NCI-H146 (cell line): ENCODE measurements at places on chromosomes 1 and 21.

GRCh38 chr21:34180407-34180806 lies 107.0 kb downstream of the MRPS6 start:
- no peak for DNase-seq

GRCh38 chr1:244084763-244085162 lies 33.7 kb downstream of the ZBTB18 start:
- no peak for DNase-seq

GRCh38 chr1:169236880-169237279 lies 130.4 kb downstream of the ATP1B1 start:
- DNase-seq, result no peak

GRCh38 chr1:158153746-158154444 lies 26.8 kb upstream of the CD1D start:
- DNase-seq, result no peak

DNA sequence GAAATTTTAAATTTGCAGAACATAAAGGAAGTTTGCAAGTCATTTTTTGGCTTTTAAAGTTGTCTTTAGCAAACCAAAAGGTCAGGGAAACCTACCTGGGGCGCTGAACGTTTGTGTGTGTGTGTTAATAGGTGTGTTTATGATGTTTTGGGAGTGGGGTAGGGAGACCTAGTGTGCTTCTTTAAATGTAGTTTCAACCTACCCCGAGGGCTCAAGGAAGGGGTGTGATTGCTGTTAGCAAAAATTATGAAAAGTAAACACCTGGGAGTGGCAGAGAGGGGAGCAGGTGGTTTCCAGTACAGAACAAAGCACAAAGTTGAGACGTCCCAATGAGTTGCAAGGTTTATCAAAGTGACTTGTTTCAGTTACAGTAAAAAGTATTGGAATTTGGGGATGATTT lies 58.7 kb upstream of the WDR26 start:
- peak; percentile 62 for DNase-seq

DNA sequence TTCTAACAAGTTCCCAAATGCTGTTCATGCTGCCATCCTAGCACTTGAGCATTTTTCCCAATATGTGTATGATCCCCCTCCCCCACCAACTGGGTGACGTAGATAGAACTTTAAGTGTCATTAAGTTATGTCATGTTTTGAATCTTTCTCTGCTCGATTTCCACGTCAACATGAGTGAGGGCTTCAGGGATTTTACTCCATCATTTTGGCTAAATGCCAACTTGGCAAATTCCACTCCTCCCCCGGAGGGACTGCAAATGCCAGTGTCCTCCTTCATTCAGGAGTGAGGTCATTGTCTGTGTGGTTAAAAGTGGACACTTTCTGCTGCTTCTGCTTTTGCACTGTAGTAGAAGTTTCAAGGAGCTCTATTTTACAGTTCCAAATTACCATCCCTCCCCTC lies 201.7 kb downstream of the FGGY start:
- no peak for DNase-seq

GRCh38 chr1:27487966-27488884 lies 1.7 kb downstream of the WASF2 start:
- DNase-seq, result no peak

- DNase-seq, result no peak
Observed at GRCh38 chr1:110945626-110946025, 18.1 kb downstream of the LRIF1 start.

- no peak for DNase-seq
Observed at GRCh38 chr1:1327291-1327690, 2.7 kb downstream of the CPTP start.

- DNase-seq, result peak; percentile 73
Observed at GRCh38 chr1:232600424-232601258, 29.3 kb downstream of the SIPA1L2 start.

GRCh38 chr1:203652724-203653461 lies 26.3 kb downstream of the ATP2B4 start:
- no peak for DNase-seq

DNA sequence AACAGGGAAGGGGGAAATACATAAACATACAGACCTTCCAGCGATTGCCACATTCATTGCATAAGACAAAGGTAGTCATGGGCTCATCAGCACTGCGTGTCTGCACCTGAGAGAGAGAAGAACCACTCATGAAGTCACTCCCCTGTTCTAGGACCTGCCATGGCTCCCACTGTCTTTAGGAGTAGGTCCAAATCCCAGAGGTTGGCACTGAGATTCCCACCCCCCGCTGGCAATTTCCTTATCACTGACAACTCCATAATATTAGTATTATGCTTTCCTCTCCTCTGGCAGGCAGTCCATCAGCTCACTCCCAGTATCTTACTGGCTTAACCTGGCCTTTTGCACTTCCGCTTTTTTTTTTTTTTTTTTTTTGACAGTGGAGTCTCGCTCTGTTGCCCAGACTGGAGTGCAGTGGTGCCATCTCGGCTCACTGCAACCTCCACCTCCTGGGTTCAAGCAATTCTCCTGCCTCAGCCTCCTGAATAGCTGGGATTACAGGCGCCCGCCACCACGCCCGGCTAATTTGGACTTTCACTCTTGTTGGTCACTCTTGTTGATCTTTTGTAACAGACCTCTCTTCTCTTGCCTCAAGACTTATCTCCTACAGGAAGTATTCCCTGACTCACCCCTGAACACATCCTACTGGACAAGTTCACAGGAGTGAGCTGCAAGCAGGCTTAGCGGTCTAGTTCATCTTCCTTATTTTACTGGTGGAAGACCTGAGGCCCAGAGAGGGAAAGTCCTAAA lies 14.8 kb upstream of the ZNF436 start:
- no peak for DNase-seq

- DNase-seq, result no peak
Observed at GRCh38 chr1:156912861-156913808, 7.3 kb upstream of the LRRC71 start.

DNA sequence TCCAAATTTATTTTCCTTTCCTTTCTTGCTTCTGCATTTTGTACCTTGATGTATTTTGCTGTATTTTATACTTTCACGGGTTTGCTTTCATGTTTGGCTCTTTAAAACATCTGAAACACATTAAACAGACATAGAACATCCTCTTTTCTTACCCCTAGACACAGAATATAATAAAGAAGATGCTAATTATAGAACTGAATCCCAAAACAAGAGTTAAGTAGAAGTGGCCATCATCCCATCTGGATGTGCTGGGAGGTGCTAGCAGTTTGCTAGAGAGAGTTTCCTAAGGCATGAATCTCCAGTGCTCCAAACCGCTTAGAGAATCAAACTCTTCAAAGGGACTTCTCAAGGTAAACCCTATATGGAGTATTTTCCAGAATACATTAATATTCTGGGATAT lies 53.9 kb upstream of the GNG12 start:
- DNase-seq, result peak; percentile 2

DNA sequence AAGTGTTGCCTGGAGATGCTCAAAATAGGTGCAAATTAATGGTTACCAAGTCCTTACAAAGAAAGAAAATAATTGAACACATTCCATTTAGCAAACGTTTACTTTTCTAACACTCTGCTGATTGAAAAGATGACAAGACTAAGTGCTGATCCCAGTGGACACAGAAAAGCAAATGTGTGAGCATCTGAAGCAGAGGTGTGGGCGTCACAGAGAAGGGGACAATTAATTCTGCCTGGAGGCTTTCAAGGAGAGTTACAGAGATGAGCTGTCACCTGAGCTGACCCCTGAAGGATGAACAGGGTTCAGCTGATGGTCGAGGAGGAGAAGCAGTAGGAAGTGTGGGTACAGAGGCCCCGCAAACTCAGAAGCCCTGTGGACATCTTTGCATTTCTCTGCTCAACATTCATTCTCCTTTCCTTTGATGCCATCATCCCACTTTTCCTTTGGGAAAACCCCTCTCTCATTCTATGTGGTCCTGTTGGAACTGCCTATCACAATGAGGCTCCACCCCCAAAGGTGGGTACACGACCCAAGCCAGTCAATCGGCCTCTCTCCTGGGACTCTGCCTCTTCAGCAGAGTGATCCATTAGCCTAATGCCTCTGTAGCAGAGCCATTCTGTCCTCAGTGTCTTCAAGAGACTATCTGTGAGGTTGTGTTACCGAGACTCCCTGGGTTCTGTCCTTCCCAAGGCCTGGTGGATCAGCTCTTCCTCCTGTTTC lies 17.2 kb upstream of the PLA2G2E start:
- no peak for DNase-seq

- no peak for DNase-seq
Observed at GRCh38 chr1:21913258-21913657, 23.9 kb downstream of the HSPG2 start.

- DNase-seq, result no peak
Observed at GRCh38 chr1:66088787-66089186, 296.1 kb downstream of the PDE4B start.

DNA sequence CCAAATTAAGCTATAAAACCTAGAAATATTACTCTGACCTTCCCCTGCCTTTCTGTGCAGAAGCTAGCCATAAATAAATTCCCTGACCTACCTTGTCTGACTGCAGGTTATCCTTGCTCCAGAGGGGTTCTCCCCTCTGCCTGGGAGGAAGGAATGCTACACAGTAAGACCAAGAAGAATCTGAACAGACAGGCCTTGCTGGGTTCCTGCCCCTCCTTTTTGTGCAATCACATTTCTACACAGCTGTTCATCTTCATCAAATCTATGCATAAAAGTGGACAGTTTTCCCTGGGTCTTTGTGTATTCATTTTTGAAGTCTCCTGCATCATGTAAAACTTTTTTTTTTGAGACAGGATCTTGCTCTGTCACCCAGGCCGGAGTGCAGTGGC lies 50.6 kb downstream of the DNTTIP2 start:
- no peak for DNase-seq

- no peak for DNase-seq
Observed at GRCh38 chr1:186014370-186015037, 280.3 kb downstream of the HMCN1 start.

GRCh38 chr1:185540295-185540694 lies 193.9 kb upstream of the HMCN1 start:
- no peak for DNase-seq

DNA sequence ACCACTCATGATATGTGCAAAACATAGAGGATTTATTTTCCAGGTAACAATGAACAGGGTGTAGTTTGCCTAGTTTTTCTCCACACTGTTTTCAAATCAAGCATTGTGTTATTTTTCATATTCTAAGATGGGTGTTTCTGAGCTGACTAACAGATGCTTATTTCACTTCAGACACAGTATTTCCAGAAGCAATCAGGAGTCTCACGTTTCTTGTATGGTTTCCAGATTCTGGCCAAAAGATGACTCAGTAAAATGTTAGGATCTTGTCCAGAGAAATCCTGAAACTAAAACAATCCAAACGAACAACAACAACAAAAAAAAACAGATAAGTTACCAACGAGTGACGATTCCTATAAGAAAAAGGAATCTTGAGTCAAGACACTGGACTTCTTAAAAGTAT lies 5.3 kb downstream of the UTS2 start:
- DNase-seq, result no peak

DNA sequence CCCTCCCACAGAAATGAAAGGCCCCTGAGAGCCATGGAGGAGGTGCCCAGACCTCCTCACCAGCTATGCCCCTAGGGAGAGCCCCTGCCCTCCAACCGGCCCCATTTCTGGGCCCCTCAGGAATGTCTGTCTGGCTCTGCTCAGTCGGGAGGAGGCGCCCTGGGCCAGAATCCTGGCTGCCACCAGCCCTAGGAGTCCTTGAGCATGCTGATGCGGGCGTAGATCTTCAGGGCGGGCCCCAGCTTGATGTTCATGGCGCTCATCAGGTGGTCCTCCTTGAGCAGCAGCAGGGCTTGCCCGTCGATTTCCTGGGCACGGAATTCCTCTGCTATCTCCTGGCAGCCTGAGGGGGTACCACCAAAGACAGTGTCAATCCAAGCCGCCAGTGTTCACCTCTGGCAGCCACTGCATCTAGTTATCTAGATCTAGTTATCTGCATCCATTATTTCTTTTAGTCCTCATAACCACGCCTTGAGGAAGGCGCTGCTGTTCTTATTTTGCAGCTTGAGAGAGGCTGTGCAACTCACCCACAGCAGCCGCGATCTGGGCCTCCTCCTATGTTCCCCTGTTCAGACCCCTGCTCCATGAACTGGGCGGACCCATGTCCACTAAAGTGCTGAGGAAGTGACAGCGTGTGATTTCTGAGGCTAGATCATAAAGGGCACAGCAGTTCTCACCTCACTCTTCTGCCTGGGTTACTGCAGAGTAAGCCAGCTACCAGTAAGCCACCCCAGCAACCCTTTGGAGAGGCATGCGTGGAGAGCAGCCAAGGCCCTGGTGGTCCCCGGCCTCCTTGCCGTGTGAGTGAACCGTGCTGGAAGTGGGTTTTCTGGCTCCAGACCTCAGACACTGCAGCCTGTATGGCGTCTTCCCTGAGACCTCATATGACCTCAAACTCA lies 4.0 kb upstream of the A3GALT2 start:
- no peak for DNase-seq

DNA sequence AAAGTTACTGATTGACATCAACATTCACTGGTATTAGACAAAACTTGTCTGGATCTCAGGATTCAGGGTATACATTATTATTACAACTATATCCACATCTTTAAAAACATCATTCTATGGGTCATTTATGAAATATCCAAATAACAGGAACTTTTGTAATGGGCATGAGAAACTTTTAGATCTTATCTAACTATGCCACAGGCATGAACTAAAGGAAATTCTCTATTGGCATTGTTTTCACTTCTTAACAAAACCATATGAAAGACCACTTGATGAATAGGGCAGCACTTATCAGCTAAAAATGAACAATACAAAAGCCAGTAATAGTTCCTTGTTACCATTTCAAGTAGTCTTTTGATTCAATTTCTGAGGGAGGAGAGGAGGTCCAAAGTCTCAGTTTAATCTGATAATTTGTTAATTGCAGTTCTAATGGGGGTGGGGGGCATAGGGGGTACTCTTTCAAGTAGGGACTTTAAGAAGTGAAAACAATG lies 30.8 kb upstream of the CPLANE2 start:
- no peak for DNase-seq

GRCh38 chr1:217896490-217896889 lies 265.3 kb downstream of the SPATA17 start:
- DNase-seq, result no peak

DNA sequence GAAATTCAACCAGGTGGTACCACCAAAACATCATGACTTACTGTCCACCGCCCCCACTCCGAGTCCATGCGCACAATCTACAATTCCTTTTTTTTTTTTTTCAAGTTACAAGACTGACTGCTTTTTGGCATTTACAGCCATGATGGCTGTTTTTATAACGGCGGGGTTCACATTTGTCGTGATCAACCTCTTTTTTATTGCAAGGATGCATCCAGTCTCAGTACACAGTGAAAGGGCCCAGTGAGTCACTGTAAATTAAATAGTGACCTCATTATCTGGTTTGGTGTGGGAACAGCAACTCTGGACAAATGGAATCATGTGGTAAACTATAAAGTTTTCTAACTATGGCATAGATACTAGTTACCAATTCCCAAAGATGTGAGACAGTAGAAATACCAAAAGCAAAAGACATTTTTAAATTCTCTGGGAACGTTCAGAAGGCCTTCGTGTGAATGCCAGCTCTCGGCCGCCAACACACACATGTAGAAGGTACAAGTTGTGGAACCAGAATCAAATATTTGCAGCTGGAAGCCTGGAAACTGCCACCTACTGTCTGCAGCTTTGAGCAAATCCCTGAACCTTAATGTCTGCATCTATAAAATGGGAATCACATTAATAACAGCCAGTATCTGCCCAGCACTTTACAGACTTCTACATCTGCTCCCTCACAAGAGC lies 4.9 kb downstream of the GLIS1 start:
- no peak for DNase-seq

GRCh38 chr21:45473496-45474322 lies 68.5 kb downstream of the SLC19A1 start:
- DNase-seq, result no peak
